ENCODE measurements at places on chromosomes 2 and 18.

DNA sequence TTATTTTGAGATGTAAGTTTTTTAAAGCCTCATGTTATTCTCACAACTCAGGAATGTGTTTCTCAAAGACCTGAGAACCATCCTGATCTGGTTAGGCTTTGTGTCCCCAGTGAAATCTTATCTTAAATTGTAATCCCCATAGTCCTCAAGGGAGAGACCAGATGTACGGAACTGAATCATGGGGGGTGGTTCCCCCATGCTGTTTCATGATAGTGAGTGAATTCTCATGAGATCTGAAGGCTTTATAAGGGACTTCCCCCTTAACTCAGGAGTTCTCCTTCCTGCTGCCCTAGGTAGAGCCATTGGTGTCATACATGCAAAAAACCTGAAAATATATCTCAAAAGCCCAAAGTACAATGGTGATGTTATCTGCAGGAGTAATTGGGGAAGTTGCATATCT lies 836.7 kb downstream of the CBLN2 start:
- DNase-seq, result no peak

GRCh38 chr2:172395503-172395902 lies 31.9 kb upstream of the ITGA6 start:
- DNase-seq, result no peak

DNA sequence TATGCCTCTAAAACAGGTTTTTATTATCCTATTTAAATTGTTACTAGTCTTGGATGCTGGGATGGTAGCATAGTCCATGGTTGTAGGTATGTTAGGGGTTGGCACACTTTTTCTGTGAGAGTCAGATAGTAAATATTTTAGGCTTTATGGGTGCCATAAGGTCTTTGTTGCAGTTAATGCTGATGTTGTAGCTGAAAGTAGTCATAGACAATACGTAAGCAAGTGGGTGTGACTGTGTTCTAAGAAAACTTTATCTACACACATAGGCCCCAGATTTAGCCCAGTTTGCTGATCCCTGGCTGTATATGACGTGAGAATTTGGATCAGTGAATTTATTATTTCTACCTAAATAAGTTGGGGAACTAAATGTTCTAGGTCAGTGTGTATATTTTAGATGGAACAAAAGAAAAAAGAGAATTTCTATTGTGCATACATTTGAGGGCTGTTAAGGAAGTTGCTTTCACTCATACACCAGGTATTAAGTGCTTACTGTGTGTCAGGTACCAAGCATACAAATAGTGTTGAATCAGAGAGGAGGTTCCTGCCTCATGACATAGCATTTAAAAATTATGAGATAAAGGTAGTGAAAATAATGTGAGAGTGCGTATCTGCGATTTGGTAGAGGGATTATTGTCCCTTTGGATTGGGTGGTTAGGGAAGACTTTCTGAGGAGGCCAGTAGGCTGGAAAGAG lies 39.4 kb downstream of the AGFG1 start:
- DNase-seq, result no peak

- DNase-seq, result no peak
These were observed 88.3 kb downstream of the RHOB start for GRCh38 chr2:20534913-20535801.

DNA sequence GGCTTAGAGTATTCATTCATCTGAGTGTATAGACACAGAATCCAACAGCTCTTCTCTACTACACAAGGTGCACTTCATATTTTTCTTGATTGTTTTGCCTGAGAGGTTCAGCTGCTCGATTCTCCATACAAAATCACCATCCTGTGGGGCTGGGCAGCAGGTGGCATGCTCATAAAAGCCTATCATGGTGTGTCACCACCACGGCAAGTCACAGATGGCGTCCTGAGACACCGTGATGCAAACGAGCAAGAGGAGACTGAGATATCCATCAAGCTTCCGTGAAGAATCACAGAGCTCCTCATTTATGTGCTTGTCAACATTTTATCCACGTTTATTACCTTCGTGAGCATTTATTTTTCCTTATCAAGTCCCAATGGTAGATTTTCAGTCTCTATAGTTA lies 22.4 kb upstream of the NRP2 start:
- DNase-seq, result no peak

- DNase-seq, result no peak
These were observed 67.0 kb downstream of the LBH start for GRCh38 chr2:30298302-30298701.

- no peak for DNase-seq
These were observed 247.3 kb downstream of the ZNF385B start for GRCh38 chr2:179614121-179614520.

GRCh38 chr2:88220718-88221117 lies 50.6 kb downstream of the THNSL2 start:
- no peak for DNase-seq

DNA sequence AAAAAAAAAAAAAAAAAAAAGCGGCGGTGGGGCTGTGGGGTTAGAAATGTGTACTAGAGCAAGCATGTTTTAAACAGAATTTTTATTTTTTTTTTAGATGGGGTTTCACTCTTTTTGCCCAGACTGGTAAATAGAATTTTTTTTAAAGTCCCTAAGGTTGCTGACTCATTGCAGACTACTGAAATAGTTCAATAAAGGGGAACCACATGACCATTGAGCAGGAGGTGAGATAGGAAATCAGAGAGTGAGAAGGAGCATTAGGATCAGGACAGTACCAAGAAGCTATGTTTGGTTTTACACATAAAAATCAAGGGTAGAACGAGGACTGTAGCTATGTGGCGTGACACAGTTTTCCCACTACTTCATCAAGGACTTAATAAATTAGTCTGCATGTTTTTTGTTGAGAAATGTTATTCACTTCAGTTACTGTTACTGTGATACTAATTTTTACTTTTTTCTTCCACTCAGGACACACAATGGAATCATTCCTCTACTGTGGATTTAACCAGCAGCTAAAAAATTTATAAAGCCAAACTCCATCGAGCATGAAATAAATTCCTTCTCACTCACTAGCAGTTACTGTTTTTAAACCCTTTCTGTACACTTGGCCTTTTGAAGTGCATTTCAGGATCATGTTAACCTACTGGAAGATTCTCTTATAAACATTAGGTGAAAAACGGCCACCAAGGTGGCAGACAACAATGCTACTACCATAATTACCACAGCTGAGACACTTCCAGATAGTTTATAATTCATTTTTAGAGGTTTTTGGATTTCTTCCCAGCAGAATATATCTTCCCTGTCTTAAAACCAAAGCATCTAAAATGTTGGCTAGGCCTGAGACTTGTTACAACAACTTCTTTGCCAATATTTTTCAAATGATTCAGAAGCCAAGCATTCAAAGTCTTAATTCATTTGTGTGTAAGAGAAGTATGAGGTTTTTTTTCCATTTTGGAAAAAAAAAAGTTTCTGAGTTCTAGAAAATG lies 33.2 kb downstream of the LAMA1 start:
- DNase-seq, result no peak
